Renal pelvis (tissue), 12 donors: ENCODE measurements at places on chromosomes 11 and 22. TPM values are rescaled to one million over a fixed set of nuclear protein-coding genes. Genes with fewer than 3 reads are reported as not detected.

DNA sequence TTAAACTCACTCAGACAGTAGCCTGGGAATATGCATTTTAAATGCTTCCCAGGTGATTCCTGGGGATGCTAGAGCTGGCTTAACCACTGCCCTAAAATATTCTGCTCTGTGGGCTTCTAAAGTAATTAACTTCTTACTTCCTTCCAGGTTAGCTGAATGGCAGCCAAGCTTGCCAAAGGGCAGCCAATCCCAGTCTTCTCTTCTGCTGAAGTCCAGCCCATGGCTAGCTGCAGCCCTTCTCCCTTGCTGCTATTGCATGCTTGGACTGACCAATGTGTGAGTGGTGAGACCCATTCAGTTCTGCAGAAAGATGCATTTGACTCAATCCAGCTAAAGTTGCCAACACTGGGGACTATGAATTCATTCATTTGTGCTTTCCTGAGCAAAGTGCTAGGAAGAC, 411.9 kb downstream of the SOX6 start:
- DNase-seq = no peak

- DNase-seq = no peak
Observed at GRCh38 chr11:76820184-76820566, 37.0 kb downstream of the TSKU start.

DNA sequence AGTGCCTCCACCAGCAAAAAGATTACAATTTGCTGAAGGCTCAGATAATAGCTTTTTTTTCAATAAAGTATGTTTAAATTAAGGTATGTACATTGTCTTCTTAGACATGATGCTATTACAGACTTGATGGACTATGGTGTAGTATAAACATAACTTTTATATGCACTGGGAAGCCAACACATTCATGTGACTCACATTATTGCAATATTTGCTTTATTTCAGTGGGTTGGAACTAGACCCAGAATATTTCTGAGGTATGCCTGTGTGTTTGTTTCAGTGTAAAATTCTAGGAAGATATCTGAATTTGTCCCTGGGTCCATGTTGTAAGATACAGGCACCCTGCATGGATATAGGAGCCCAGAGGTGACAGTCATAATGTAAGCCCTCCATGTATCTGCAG, 120.0 kb upstream of the BDNF start:
- no peak for DNase-seq

DNA sequence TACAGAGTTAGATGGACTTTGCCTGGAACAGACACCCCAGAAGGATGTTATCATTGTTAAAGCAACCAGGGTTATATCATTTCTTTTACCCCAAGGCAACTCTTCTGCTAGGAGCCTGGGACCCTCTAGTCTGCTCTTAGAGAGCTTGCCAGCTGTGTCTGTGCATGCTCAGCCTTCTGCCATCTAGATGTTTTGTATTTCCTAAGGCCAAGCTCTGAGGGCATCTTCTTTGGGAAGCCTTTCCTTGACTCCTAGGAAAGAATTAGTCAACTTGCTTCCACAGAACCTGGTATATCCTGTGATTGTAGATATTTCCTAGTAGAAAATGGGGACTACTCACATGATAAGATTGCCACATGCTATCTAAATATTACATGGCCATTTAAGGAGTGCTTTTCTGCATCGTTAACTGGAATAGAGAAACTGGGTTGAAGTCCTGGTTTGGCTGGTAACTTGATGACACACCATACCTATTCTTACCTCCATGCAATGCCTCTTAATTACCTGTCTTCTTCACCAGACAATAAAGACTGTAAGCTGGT, 87.6 kb downstream of the STIM1 start:
- DNase-seq = no peak

DNA sequence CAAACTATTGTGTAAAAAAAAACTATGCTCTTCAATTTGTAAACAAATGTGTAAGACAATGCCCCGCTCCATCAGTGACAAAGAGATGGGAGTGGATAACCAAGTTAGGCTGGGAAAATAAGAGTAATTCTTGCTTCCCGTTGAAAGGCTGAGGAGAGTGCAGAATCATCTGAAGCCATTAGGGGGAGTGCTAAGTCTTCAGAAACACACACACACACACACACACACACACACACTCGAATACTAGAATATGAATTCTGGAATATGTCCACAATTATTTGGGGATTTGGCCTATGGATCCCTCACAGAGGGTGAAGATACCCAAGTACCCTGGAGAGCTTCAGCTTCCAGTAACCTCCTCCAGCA, 27.8 kb upstream of the ROBO3 start:
- peak; percentile 65 for DNase-seq

Gene GPHA2
- 2.0 TPM for polyA plus RNA-seq
